ENCODE measurements at places on chromosomes 2 and 18.

DNA sequence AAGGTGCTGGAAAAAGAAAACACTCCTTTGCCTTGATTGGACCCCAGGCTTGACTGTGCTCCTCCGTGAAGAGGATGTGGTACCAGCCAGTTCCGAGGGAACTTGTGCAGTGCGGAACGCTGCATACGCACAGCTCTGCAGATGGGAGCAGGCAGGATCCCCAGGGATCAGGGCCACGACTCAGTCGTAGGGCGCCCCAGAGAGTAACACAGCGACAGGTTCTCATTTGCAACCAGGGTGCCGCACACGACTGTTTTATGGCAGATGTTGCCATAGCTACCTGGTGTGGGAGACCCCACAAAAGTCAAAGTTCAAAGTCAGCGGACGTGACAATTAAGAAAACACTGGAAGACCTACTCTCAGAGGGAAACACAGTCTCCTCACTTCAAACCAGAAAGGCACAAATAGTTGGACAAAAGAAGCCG is 779 bp downstream of the MALL start:
- no peak for DNase-seq

GRCh38 chr2:24182507-24182906 is 7.7 kb downstream of the FAM228A start:
- no peak for DNase-seq

- DNase-seq: no peak
These were observed 65.4 kb downstream of the SMAD7 start for GRCh38 chr18:48885266-48885923.

DNA sequence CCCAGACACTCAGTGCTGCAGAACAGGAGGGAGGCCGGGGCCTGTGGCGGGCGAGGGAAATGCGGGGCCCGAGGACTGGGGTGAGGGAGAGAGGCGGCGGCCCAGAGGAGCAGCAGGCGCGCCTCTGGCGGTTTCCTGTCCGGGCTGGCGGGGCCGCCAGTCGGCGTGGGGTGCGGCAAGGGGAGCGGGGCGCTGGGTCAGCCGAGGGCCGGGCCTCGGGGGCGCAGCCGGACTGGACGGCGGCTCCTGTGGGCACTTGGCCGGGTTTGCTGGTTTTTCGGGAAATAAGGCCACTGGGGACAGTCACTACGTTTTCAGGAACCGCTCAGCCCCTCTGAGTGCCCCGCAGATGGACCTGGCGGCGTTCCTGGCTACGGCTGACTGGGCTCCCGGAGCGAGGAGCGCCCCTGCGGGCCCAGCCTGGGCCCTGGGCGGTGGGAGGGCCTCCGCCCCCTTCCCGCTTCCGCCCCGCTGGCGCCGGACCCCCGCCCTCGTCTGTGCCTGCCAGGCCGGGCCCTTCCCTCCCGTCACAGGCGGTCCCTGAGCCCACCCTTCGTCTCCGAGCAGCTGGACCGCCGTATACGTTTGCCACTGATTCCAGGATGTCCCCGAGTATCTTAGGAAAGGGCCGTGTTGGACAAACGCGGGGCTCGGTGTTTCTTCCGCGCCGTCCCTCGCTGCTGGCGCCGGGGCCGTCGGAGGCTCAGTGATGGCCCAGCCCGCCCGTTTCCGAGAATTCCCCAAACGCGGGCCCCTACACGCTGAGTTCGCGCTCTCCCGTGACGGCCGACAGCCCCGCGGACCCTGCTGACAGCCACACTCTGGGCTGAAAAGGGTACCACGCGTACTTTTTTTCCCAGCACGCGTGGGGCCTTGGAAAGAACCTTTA is 84.6 kb downstream of the FAM210A start:
- no peak for DNase-seq

DNA sequence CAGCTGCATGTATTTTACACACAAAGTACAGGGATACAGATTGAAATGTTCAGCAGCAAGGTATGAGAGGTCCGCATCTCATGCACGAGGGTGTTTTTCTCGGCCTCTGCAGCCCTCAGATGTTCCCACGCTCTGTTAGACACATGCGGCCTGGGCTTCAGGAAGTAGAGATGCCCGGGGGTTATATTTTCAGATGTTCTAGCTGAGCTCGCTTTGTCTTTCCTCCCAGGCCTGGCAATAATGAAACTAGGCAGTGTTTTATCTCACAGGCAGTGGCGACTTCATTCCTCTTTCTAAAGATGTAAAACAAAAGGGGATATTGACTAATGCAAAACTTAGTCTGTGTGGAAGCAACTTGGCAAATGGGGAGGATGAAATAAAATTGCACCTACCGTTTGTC is 190.7 kb downstream of the GBX2 start:
- DNase-seq: no peak

GRCh38 chr2:112006076-112006410 is 49.0 kb upstream of the TMEM87B start:
- DNase-seq: no peak

- no peak for DNase-seq
These were observed 30.2 kb downstream of the TGFBRAP1 start for GRCh38 chr2:105299290-105299689.

- no peak for DNase-seq
These were observed 123.2 kb downstream of the OLA1 start for GRCh38 chr2:174125090-174125489.

DNA sequence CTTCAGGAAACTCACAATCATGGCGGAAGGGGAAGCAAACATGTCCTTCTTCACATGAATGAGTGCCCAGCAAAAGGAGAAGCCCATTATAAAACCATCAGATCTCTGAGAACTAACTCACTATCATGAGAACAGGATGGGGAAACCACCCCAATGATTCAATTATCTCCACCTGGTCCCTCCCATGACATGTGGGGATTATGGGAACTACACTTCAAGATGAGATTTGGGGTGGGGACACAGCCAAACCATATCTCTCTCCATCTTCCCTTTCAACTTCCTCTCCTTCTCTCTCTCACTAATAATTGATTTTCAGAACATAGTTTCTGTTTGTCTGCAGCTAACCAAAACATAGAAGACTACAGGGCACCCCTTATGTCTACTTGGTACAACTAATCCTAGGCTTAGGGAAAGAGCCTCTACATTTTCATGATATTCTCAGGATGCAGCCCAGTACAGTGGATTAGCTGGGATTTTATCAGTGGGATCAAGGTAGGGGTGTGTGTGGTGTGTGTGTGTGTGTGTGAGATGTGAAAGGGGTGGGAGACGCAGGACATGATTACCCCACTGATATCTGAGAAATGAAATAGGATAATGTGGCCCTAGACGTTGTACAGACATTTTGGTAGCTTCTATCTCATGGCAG is 2.8 kb upstream of the ATF2 start:
- DNase-seq: no peak

- no peak for DNase-seq
These were observed 19.7 kb upstream of the ANKRD53 start for GRCh38 chr2:70958759-70959158.

- no peak for DNase-seq
These were observed 593.1 kb upstream of the CHAC2 start for GRCh38 chr2:53174539-53174938.

- DNase-seq: no peak
These were observed 530.8 kb downstream of the ADCYAP1 start for GRCh38 chr18:1435487-1435886.

- no peak for DNase-seq
These were observed 237.5 kb downstream of the SRBD1 start for GRCh38 chr2:45373534-45373933.

DNA sequence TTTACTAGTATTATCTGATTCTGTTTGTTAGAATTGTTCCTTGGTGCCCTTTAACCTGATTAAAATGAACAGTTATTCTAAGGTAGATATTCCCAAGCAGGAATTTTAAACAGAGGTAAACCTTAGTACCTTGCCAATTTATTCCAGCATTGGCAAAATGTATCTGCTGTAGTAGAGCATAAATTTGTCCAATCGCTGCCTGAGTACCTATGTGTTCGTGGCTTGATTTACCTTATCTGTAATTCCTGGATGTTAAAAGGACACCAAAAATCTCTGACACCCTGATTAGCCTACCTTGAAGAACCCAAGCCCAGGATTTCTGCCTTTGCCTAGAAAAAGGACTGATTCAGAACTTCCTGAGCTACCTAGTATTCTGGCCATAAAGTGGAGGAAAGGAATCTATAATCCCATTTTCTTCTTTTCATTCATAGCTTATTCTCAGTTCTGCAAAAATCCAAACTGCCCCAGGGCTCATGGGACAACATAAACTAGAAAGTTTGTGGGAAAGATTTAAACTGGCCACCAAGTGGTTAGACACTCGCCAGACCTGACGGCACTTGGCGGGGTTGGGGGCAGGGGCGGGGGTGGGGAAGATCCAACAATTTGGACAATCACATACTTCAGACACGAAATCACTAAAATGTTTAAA is 16.2 kb upstream of the ZCCHC2 start:
- DNase-seq: no peak

DNA sequence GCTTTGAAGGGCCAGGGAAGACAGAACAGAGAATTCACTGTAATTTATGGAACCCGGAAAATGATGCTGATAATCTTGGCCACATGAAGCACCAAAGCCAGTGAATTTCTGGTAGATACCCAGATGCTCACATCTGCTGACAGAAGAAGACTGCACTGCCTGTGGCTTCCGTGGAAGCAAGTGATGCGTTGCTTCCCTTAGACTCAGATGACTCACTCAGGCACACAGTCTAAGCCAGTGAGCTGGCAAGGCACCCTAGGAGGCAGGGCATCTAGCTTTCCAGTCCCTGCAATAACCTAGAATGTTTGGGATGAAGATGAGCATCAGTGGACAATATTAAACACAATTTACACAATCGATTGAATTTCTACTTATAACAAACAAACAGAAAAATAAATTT is 284.7 kb downstream of the CMPK2 start:
- DNase-seq: no peak

GRCh38 chr2:21912405-21912804 is 788.6 kb downstream of the TDRD15 start:
- no peak for DNase-seq

DNA sequence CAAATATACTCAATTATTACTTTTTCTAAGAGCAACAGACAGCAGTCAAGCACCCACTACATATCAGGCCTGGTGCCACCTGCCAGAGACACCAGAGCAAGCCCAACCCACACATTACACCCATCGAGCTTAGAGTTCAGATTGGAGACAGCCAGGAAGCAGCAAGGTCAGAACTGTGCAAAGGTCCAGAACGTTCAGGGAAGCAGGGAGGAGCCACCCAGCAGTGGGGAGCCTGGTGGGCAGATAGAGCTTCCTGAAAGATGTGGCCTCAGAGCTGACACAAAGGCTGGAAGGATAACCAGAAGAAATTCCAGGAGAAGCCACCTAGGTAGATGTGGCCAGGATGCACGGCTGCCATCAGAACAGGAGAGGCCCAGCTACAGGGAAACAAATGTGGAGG is 440.5 kb upstream of the ID2 start:
- DNase-seq: no peak

- DNase-seq: no peak
These were observed 231.6 kb upstream of the NT5C1B start for GRCh38 chr2:18820966-18821365.

GRCh38 chr2:188235364-188235763 is 56.3 kb upstream of the GULP1 start:
- no peak for DNase-seq

DNA sequence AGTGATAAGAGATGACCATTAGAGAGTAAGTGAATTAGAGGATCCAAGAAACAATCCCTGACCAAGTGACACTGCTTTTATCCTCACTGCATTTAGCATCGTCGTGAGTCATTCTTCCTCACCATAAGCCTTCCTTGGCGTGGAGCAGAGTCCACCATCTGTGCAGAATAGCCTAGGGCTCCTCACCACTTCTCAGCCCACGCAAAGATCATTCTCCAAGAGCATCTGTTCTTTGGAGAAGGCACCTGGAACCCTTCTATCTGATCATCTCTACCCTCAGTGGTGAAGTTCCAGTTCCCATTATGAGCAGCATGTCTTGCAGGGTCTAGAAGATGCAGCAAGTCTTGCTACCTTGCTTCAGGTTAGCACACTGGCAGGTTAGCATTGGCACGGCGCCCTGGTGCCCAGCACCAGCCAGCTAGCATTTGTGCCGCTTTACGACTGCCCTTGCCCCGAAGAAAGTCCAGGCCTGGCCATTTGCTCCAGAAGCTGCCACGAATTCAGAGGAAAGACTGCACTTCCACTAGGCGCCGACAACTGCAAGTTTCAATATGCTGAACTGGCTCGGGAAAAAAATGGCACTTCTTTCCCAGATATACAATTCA is 225.8 kb downstream of the TTC32 start:
- DNase-seq: no peak

DNA sequence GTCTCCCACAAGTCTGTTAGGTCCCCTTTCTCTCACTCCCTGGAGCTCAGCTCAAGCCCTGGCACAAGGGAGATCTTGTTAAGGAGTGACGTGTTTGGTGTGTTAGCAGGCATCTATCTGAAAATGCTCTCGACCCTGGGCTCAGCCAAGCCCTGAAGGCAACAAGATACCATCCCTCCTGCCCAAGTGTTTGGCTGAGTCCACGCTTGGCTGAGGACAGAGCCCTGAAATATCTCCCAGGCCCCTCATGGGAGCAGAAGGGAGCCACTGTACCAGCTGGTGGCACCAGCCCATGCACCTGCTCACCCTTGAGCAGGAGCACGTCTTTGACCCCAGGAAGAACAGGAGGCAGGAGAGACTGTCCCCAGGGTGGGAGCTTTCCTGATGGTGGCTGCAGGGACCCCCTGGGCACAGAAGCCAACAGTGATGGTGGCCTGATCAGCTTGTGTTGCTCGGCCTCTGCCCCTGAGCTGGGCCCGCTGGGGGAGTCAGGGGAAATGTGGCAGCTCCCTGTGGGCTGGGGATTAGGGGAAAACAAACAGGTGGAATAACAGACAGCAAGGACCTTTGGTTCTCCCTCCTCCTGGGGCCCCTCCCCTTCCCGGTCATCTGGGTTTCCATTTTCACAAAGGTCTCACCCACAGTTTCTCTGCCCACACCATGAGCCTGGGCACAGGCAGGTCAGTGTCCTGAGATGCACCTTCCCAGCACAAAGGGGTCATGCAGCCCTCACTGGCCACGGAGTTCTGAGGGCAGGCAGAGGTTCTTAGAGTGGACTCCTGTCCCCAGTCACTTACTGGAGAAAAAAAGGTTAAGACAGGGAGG is 91.6 kb downstream of the RHOB start:
- no peak for DNase-seq

GRCh38 chr2:82062463-82062862 is 1757.9 kb upstream of the LRRTM1 start:
- no peak for DNase-seq

- DNase-seq: no peak
These were observed 58.0 kb upstream of the ZNF236 start for GRCh38 chr18:76764291-76764901.

- no peak for DNase-seq
These were observed 5.7 kb downstream of the PPP1R1C start for GRCh38 chr2:181991171-181991885.

DNA sequence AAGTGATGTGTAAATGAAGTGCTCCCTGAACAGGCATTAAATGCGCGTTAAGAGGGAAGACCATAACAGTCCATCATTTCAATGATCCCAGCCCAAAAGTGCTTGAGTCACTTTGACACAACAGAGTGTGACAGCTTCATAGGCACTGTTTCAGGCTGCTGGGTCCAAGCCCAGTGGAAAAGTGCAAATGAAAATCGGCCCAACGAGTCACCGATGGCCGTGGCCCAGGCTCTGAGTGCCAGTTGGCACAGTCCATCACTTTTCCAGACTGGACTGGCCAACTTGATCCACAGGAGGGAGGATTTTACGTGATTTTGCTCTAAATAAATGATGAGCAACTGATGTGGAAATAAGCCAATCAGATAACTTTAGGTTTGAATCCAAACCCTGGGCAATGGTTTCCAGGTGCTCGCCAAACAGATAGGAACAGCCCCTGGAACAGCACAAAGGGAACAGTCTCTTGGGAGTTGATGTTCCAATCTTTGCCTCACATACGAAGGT is 114.0 kb downstream of the SP3 start:
- DNase-seq: no peak

GRCh38 chr2:127129937-127130336 is 23.0 kb upstream of the BIN1 start:
- no peak for DNase-seq

Data from esophagus squamous epithelium (tissue), 5 donors.